HFFc6 (cell line): ENCODE measurements at places on chromosomes 2 and 18. TPM values are rescaled to one million over a fixed set of nuclear protein-coding genes. Genes with fewer than 3 reads are reported as not detected.

FBXO41 gene
- total RNA-seq: 0.88 to 1.7 TPM (median 0.93 TPM) in 3 replicates

MFSD6 gene
- total RNA-seq: 3.5 to 10.1 TPM (median 3.5 TPM) in 3 replicates

INPP5D gene
- 0.21 to 0.22 TPM in 2 of 3 replicates, not detected in the other for total RNA-seq

GKN1 gene
- not detected in 3 replicates for total RNA-seq

- H3K4me1 ChIP-seq: peaks cover 59% of the 10 kb centered on the region
- peaks cover 16% of the 10 kb centered on the region; the same call in 1 of the 2 replicates for H3K36me3 ChIP-seq
- H3K27me3 ChIP-seq: peaks cover 3% of the 10 kb centered on the region; the same call in 1 of the 2 replicates
- H3K27ac ChIP-seq: peak overlapping the region; percentile 84
These were observed 40.1 kb downstream of the ODC1 start for GRCh38 chr2:10407841-10408648.

GRCh38 chr2:28209261-28209691 lies 183.4 kb upstream of the FOSL2 start:
- DNase-seq: no peak
- no peaks in the 10 kb centered on the region for H3K36me3 ChIP-seq
- no peak overlapping the region for H3K27ac ChIP-seq
- H3K27me3 ChIP-seq: no peaks in the 10 kb centered on the region

DNA sequence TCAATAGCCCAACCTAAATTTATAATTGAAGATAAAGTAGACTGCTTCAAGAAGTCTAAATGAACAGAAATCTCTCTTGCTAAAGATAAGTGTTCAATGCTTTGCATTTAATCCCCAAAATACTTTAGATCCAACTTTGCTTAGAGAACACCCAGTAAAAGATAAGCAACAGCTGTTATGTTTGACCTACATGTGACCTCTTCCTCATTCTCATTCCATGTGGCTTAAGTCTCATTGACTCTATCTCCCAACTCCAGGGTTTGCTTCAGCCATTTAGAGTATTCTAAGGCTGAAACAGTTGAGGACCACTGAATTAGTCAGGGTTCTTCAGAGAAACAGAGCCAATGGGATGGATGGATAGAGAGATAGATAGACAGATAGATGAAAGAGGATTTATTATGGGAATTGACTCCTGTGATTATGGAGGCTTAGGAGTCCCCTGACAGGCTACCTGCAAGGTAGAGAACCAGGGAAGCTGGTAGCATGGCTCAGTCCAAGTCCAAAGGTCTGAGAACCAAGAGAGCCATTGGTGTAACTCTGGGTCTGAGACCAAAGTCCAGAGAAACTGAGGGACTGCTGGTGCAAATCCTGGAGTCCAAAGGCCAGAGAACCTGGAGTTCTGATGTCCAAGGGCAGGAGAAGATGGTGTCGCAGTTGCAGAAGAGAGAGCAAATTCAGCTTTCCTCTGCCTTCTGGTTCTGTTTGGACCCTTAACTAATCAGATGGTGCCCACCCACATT lies 32.1 kb downstream of the CRYGD start:
- H3K4me1 ChIP-seq: no peaks in the 10 kb centered on the region
- H3K27me3 ChIP-seq: peaks cover 10% of the 10 kb centered on the region
- no peak overlapping the region for H3K27ac ChIP-seq

DNA sequence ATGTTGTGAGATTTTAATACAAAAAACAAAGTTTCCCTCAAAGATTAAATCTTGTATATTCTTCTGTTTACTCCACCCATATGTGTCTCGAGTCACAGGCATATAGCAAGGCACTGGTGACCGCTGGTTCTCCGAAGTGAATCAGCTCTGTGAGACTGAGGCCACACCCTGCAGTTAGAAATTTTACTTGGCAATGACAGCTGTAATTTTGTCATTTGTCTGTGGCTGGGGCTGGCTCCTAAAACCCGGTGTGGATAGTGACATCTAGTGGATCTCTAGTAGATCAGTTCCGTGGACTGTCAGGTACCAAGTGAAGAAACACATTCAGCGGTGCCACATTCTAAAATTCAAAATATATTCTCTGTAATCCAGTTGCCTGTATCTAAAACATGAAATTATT lies 278.0 kb downstream of the NEDD4L start:
- H3K27me3 ChIP-seq: peaks cover 2% of the 10 kb centered on the region
- H3K27ac ChIP-seq: peak overlapping the region; percentile 66
- DNase-seq: peak; percentile 89

- peak overlapping the region; percentile 97 for H3K27ac ChIP-seq
- peak overlapping the region; percentile 47 for H3K4me3 ChIP-seq
- peak; percentile 98 for DNase-seq
- peaks cover 82% of the 10 kb centered on the region for H3K4me1 ChIP-seq
These were observed 151.3 kb downstream of the ZFP36L2 start for GRCh38 chr2:43075054-43075593.

GRCh38 chr2:111068435-111069058 lies 52.2 kb upstream of the BCL2L11 start:
- H3K27ac ChIP-seq: no peak overlapping the region
- H3K4me3 ChIP-seq: no peak overlapping the region
- H3K36me3 ChIP-seq: no peaks in the 10 kb centered on the region
- DNase-seq: no peak
- H3K4me1 ChIP-seq: peaks cover 22% of the 10 kb centered on the region
- peaks cover 14% of the 10 kb centered on the region; the same call in 1 of the 2 replicates for H3K27me3 ChIP-seq

GRCh38 chr18:5627776-5628511 lies 84.1 kb upstream of the EPB41L3 start:
- no peaks in the 10 kb centered on the region for H3K36me3 ChIP-seq
- no peaks in the 10 kb centered on the region for H3K27me3 ChIP-seq
- H3K27ac ChIP-seq: no peak overlapping the region
- no peaks in the 10 kb centered on the region for H3K4me1 ChIP-seq
- H3K4me3 ChIP-seq: no peak overlapping the region

DNA sequence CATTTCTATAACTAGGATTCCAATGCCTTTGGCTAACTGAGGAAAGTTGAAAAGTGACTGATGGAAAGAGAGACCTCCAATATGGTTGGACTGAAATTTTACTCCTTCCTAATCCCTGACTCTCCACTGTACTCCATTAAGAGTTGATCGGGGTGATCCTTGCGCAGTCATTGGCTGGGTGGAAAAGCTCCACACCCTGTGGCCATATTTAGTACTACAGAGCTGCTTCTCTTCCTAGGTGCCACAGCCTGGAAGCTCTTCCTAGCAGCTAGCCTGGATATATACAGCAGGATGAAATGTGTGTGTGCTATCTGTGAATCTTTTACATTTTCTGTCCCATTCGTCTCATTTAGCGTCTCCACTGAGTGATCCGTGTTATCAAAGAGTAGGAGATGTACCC lies 71.2 kb downstream of the MEP1B start:
- no peaks in the 10 kb centered on the region; the same call in 1 of the 2 replicates for H3K27me3 ChIP-seq
- H3K4me1 ChIP-seq: no peaks in the 10 kb centered on the region
- no peak for DNase-seq

DNA sequence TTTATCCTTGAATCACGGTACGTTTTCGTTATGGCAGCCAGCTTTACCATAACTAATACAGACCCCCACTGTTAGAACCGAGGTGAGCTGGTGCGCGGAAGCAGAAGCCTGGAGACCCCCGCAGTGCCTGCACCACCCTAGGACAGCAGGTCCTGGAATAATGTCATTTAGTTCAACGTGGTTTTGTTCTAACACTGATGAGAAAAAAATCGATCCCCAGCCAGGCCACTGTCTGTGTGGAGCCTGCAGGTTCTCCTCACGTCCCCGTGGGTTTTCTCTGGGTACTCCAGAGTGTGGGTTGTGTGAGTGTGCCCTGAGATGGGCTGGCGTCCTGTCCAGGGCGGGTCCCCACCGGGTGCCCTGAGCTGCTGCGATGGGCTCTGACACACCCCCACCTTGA lies 69.9 kb upstream of the ST3GAL5 start:
- no peak overlapping the region for H3K4me3 ChIP-seq
- no peak overlapping the region for H3K27ac ChIP-seq
- H3K27me3 ChIP-seq: peaks cover 1% of the 10 kb centered on the region

- no peak overlapping the region for H3K27ac ChIP-seq
- DNase-seq: peak; percentile 77
- H3K4me1 ChIP-seq: peaks cover 6% of the 10 kb centered on the region
These were observed 61.8 kb upstream of the GPR45 start for GRCh38 chr2:105179469-105180372.
